Esophagus mucosa (tissue), 1 donor: ENCODE measurements at places on chromosomes 4 and X.

- ATAC-seq: no peak
These were observed 136.2 kb upstream of the MED14 start for GRCh38 chrX:40871385-40872082.

GRCh38 chrX:108736509-108737479 is at the start of gene IRS4:
Gene IRS4, minus strand, starts transcription at chrX:108736563.
- ATAC-seq: no peak

DNA sequence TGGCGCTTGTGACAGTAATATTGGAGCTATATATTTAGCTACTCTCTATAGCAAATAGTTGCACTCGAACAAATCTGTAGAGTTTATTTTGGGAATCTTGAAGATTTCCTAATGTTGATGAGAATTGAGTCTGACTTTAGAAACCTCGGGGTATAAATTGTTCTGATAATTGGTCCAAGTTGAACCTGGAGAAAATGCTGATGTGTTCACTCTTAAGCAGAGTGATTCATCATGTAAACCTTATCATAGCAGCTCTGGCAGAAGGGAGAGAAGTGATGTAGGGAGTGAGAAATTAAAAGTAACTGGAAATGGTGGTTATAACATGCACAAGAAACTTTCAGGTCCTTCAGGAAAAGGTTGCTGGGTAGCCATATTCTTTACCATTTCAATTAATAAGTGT is 16.4 kb upstream of the SLC4A4 start:
- ATAC-seq: no peak

DNA sequence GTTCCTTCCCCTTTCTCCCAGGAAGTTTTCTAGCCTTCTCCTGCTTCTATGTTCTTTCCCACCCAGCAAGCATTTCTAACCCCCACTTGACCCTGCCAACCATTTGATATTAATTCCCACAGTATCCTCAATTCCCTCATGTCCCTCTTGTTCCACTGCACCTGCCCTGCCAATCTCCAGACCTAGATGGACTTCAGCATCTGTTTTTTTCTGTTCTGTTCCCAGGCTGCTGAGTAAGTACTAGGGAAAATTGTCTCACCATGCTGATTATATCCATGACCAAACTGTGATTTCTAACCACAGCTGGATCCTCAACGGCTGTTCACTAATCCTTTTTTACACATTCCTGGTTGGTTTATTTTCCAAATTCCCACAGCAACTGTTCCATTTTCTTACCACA is 37.7 kb downstream of the CLCN5 start:
- no peak for ATAC-seq

DNA sequence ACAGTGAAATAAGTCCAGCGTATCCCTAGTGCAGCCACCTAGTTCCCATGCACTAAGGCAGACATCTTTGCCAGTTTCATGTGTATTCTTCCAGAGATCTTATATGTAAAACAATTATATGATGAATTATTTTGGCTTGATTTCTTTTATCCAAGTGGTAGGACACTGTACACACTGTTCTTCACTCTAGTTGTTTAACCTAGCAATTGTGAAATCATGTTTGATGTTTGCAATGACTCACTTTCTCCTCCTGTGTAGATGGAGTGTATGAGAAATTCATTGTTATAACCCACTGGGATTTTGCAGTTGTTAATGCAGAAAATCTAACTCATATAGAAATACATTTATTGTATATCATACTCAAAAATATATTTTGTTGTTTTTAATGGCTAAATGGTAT is 17.5 kb upstream of the TBC1D1 start:
- ATAC-seq: peak; percentile 95

GRCh38 chr4:168853770-168854169 is 156.3 kb downstream of the CBR4 start:
- no peak for ATAC-seq

DNA sequence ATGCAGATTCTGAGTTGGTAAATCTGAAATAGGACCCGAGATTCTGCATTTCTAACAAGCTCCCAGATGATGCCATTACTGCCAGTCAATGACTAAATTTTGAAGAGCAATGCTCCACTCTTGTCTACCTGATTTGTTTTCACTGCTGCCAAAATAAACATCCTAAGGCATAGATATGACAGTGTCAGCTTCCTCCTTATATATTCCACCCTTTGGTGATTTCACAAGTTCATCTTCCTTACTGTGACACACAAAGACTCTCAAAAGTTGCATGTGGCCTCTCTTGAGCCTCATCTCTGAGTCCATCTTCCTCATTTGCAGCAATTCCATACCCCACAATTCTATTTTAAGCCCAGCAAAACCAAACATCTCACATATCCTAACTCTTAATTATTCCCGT is 110.9 kb downstream of the FBXW7 start:
- peak; percentile 54 for ATAC-seq

DNA sequence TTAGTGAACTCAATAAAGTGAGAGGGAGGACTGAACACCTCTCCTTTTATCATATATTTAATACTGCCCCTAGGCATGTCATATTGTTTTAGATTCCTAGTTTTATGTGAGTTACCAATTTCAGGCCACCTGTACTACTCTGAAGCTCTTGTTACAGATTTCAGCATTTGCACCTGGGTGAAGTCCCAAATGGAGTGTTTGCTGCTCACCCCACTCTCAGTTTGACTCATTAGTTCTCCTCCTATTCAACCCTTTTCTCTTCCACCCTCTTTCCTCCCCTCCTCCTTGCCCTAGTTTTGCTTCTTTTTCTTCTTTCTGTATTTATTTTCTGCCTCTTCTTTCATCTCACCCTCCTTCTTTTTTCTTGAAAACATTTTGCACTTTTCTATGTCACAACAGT is 1852.2 kb upstream of the IGFBP7 start:
- no peak for ATAC-seq

- ATAC-seq: no peak
These were observed 719 bp upstream of the TCEAL4 start for GRCh38 chrX:103584596-103584995.

- no peak for ATAC-seq
These were observed 1729.3 kb downstream of the C4orf33 start for GRCh38 chr4:130825284-130825683.

DNA sequence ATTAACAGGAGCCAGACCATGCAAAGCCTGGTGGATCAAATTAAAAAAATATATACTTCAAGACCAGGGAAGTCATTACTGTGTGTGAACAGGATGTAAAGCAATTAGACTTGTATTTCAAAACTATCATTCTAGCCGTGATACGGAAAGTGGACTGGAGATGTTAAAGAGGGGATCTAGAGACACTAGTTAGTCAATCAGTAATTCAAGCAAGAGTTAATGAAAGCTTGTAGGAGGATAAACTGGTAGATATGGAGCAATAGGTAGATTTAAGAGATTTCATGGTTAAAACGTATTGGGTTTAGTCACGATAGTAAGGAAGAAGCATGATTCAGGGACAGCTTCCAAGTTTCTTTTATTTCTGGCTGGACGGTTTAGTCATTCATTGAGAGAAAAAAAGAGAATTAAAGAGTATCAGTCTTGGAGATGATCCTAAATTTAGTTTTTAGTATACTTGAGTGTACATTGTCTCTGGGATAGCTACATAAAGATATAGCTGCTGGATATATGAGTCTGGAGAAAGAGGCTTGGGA is 3.9 kb downstream of the MAD2L1 start:
- ATAC-seq: no peak

DNA sequence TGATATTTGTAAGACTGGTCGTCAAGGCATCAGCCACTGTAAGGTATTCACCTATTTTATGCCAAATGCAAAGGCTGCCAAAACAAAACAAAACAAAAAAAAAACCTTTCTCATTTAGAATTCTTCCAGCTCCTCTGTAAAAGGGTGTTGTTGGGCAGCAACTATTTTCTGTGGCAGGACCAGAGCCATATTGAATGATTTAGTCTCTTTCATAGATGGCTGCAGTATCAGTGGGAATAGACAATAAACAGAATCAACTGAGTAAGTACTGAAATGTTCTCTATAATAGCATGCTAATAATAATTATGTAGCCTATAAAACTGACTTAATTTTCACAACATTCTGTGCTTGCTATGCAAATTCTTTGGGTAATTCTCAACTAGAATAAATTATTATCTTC is 389.7 kb upstream of the PABPC4L start:
- ATAC-seq: no peak

DNA sequence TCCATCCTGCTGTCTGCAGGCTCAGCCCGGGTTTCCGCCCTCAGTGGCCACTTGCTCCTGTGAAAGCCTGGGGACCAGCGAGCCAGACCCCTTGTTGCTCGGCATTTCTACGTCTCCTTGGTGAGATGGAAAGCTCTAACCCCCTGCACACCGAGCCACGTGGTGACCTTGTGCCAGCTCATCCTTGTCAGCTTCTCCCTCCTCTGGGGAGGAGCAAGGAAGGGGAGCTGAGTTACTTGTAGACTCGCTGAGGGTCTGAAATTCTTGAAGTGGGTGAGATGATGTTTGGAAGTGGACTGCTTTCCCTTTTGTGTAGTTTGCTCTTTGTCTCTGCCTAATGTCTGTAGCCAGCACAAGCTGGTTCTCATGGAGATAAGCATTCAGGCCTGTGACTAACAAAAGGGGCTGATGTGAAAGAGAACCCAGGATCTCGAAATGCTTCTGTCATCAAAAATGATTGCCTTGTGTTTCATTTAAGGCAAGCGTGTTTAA is 29.3 kb downstream of the RGS12 start:
- no peak for ATAC-seq

- no peak for ATAC-seq
These were observed 152.4 kb downstream of the STAG2 start for GRCh38 chrX:124113621-124114600.

- no peak for ATAC-seq
These were observed 134.8 kb downstream of the HS3ST1 start for GRCh38 chr4:11293866-11294265.

DNA sequence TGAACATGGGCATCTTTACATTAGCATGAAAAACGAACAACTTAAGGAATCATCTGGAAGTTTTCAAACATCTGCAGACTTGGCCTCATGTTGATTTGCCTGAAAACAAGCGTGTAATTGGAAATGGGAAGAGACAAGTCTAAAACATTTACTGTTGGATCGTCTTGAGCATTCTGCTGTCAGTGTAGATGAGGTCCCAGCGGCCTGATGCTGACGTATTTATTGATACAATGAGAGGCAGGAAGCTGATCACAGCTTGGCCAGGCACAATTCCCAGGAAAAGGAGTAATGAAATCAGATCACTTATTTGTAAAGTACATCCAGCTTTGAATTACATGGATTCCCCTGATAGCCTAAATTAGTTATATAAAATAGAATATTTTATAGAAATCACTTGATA is 210.6 kb downstream of the CLCN4 start:
- ATAC-seq: no peak

- no peak for ATAC-seq
These were observed 18.8 kb upstream of the MXD4 start for GRCh38 chr4:2280531-2281300.

- peak; percentile 48 for ATAC-seq
These were observed 108.4 kb downstream of the DOCK11 start for GRCh38 chrX:118603981-118604380.

DNA sequence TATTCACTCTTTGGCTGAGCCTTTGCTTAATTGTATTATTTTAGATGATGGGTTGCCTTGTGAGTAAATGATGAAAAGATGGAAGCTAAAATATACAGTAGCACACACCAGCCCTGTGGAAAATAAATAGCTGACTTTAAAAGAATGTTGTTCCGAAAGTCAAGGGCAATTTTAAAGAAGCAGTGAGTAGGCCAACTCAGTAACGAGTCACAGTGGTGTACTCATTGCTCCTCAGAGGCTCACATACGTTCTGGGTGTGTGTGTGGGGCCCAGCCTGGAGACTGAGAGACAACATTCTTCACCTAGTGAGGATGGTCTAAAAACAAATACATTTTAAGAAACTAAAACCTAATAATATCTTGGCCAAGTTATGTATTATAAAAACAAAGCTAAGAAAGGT is 640.3 kb downstream of the TRIML1 start:
- ATAC-seq: no peak

GRCh38 chr4:83631066-83631465 is 95.2 kb downstream of the GPAT3 start:
- ATAC-seq: no peak

DNA sequence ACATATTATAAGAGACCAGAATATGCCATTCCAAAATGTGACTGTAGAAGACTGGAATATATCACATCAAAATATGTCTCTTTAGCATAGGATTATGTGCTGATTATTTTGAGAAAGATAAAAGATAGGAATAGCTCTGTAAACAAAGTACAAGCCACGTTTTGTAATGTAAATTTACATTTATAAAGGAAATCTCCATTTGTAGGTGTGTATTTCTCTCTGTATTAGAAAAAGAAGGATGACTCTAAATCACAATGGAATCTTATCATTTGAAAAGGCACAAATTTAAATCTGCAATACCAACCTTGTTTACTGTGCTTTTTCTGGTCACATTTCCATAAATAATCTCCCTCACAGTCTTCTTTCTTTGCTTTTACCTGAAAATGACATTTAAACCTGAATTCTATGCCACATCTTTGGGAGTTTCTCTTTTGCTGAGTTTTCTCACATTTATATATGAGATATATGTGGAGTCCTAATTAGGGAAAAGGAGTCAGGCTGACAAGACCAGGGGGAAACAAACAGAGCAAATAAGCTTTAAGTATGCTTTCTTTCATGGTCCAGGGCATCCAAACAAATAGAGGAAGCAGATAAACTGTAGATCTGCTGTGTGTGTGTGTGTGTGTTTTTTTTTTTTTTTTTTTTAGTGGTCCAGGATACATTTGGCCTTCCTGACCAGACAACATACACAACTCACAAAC is 244.0 kb downstream of the CPXCR1 start:
- no peak for ATAC-seq

- ATAC-seq: no peak
These were observed 425.8 kb downstream of the PACRGL start for GRCh38 chr4:21126014-21126512.

DNA sequence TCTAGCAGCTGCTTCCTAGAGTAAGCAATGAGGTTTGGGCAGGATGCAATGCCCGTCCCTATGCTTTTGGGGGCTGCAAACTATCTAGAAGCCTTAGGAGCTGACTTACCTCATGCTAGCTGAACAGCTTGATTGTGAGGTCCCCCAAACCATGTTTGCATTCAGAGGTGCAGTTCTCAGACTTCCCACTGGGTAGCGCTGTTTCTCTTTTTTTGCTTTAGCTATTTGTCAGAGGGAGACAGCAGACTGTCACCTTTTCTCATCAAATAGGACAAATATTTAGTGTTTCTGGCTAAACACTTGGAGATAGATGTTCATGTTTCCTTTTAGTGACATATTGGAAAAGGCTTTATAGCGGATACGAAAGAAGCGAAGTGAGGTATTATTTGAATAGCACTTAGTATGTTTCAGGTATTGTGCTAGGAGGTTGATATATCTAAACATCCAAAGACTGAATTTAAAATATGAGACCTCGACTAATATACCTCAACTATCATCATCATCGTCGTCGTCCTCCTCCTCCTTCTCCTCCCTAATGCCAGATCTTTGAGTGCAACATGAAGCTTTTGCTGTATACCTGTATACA is 18.7 kb upstream of the TMEM192 start:
- peak; percentile 80 for ATAC-seq

DNA sequence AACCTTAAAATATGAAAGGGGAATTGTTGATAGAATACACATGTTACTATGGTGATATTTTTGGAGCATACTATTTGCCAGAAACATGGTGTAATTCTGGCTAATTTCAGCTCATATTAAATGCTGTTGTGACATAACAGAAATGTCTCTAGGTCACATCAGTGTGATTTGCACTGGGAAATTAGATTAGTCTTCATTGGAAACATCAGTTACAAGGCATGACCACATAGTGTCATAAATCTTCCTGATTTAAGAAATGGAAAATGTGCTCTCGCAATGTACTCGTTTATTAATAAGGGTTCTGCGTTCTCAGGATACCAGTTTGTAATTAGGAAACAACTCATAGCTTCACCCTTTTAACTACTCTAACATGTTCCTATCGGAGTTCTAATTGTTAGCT is 72.9 kb upstream of the GYPA start:
- no peak for ATAC-seq

GRCh38 chr4:40453912-40454311 is 118.8 kb downstream of the CHRNA9 start:
- no peak for ATAC-seq
